ENCODE measurements at places on chromosomes 12 and 14.

DNA sequence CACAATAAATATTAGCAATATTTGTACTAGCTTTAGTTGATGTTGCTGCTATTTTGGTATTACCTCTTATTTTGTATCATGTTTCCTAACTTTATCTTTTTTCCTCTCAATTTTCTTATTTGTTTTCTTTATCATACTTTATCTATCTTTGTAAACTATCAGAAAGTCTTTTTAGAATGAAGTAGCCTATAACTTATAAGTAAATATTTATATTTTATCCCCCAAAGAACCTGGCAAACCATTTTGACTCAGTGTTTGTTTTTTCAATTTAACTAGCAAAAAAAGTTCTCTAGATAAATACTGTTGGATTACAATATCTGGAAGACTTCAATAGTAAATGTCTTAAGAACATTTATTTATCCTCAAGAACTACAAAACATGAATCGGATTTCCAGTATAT, 135.7 kb upstream of the PDZRN4 start:
- no peak for DNase-seq

- no peak for DNase-seq
These were observed 22.0 kb upstream of the WDR89 start for GRCh38 chr14:63663428-63664341.

- DNase-seq = no peak
These were observed 26.9 kb downstream of the HIP1R start for GRCh38 chr12:122862110-122862634.

DNA sequence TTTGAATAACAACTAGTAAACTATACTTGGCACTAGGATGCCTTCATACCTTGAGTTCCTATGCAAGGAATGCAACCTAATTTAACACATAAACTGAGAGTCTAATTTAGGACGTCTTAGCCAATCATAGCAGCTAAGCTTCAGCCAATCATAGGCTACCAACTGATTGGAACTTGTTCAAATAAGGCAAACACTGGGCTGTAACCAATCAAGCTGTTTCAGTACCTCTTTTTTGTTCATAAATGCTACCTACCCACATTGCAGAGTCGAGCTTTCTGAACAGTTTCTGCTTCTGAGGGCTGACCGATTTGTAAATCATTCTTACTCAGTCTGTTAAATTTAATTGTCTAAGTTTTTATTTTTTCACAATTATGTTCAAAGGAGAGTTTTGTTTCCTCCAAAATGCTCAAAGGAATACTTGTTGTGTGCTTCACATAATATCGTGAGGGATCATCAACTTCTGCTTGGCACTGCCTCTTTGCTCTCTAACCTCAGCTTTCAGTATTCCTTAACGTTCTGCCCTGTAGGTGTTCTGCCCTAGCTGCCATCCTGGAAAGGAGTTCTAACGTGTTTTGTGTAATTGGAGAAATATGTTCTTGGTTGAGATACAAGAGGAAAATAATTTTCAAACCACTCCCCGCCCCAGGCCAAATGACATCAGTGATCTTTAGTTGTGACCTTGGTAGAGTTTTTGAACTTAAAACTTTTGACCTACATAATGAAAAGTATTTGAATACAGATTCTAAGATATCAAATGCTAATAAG, 380.4 kb upstream of the MIS18BP1 start:
- DNase-seq = no peak

DNA sequence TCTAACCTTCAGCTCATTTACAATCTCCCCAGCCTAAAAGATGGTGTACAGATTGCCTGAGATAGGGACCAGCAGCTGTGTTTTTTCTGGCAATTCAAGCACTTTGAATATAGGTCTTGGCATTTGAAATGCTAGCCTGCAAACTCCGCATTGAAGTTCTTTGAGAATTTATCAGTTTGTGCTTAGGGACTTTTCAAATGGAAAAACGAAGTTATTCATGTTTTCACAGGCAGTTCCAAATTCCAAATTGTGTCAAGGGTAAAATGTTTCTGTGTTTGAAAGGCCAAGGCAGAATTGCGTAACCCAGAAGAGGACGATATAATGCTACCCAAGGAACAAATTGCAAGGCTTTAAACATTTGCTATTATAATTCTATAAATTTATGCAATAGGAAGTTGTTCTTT, 168.9 kb upstream of the RASSF8 start:
- no peak for DNase-seq

GRCh38 chr12:122949816-122950675, 16.2 kb downstream of the ABCB9 start:
- no peak for DNase-seq

- DNase-seq = no peak
These were observed 23.4 kb upstream of the SFSWAP start for GRCh38 chr12:131687346-131688125.

GRCh38 chr12:49588721-49589516, 16.5 kb downstream of the FAM186B start:
- no peak for DNase-seq

DNA sequence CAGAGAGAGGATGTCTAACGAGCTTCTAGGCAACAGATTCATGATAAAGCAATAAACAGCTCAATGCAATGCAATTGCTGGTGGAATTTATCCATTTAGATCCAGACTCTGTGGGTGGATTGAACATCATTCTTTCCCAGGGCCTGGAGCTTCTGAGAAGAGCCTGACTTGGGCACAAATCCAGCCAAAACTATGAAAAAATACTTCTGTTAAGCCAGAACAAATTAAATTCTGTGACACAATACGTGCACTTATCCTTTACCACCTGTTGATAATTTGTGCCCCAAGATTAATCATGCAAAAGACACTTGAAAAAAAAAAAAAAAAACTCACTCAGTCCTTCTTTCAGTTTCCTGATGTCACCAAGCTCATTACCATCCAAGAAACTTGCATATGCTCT, 446.0 kb upstream of the DCN start:
- DNase-seq = no peak

DNA sequence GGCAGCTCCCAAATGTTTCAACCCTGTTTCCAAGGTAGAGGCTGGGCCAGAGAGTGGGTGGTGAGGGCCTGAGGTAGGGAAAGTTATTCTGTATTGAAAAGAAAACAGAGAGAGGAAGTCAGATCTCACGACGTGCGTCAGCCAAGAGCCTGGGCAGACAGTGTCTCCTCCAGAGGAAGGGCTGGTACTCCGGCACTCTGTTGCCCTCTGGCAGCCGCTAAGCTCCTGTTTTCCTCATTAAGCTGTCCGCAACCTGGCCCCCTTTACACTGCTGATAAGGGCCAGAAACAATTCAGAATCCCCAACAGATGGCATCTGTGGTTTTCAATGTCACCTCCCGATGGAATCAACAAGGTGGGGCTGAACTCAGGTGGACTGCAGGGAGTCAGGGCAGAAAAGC, 26.0 kb upstream of the LTBP2 start:
- no peak for DNase-seq

- no peak for DNase-seq
These were observed 148.0 kb upstream of the G2E3 start for GRCh38 chr14:30410986-30411385.

- DNase-seq = no peak
These were observed 474 bp downstream of the KCNK10 start for GRCh38 chr14:88322504-88323085.

DNA sequence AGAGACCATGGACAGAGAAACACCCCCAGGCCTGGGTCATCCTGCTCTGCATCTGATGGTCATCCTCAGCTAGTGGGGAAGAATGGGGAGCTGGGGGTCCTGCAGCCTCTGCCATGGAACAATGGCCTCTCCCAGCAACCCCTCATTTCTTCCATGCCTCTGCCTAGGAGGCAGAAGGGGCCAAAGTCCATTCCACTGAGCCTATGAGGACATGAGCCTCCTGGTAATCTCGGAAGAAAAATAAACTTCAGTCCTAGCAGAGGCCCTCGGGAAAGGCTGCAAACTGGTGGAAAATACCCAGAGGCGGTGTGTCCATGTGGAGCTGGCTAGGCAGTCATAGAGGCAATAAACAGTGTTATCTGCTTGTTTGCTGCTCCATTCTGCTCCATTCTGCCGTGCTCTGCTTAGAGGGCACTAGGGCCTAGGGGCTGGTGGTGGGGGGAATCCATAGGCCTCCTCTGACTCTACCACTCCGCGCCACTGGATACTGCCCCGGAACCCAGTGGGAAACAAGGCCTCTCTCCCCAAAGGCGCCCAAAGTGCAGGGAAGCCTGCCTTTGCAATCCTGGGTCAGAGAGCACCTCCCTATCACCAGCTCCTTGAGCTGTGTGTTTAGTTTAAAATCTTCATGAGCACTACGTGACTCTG, 4.5 kb downstream of the PGF start:
- DNase-seq = no peak

DNA sequence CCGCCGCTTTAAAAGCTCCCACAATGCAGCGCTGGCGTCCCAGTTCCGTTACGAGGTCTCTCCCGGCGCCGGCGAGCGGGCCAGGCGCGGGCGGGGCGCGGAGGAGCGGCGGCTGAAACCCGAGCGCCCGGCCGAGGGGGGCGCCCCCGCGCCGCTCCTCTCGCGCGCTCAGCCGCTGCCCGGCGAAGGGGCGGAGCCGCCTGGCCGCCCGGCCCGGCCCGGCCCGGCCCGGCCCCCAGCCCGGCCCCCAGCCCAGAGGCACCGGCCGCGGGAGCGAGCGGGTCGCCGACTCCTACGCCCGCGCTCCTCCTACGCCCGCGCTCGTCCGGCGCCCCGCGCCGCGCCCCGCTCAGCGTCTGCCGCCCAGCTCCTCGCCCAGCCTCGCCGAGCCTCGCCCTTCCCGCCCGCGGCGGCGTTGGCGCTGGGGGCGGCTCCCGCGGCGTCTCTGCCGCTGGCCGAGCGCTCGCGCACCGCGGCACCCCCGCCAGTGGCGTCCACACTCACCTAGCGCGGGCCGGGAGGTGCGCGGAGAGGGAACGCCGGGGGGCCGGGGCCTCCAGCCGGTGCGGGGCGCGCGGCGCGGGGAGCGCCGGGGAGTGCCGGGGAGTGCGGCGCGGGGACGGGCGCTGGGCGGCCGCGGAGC, at the start of gene RASSF8:
TSS of gene RASSF8 (plus strand) at position 255 of the 643 bp plus-strand sequence. CDS start 96,662 bp downstream, outside the sequence.
- peak; percentile 57 for DNase-seq

- no peak for DNase-seq
These were observed 16.7 kb downstream of the TMEM19 start for GRCh38 chr12:71702590-71702989.

- DNase-seq = no peak
These were observed 239.8 kb downstream of the KTN1 start for GRCh38 chr14:55819610-55820304.

DNA sequence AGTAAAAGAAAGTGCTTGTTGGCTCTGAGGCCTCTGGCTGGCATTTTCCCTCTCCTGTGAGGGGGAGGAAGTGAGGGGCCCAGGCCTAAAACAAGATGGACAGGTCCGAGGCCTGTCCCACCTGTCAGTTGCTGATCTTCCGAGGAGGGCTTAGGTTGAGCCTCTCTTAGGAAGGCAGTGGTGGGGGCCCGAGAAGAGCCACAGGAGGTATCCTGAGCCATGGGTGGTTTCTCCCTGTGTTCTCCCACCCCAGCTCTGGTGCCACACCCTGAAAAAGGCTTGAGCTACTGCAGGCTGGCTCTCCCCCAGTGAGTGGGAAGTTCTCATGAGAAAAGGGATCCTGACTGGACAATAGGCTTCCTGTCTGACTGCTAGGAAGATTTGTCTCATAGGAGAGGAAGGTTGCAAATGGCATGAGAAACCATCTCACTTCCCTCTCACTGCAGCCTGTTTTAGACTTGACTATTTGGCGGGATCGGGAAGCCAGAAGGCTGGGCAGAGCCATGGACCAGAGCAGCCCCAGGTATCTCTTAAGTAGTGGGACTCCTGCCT, 72.1 kb upstream of the SRSF5 start:
- DNase-seq = no peak

DNA sequence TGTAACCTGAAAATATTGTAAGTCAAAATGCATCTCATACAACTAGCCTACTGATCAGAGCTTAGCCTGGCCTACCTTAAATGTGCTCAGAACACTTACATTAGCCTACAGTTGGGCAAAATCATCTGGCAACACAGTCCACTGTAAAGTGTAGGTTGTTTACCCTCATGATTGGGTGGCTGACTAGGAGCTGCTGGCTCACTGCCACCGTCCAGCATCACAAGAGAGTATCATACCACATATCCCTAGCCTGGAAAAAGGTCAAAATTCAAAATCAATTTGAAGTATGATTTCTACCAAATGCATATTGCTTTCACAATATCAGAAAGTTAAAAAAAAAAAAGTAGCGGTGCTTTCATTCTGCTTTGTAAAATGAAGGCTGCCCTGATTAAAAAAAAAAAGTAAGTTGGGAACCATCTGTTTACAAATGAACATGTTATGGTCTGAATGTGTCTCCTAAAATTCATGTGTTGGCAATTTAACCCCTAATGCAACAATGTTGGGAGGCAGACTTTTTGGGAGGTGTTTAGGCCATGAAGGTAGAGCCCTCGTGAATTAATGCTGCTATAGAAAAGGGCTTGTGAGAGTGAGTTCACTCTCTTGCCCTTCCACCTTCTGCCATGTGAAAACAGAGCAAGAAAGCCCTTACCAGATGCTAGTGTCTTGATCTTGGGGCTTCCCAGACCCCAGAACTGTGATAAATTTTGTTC, 211.8 kb downstream of the PPM1H start:
- DNase-seq = no peak

- no peak for DNase-seq
These were observed 1.0 kb upstream of the EML1 start for GRCh38 chr14:99792210-99792535.

DNA sequence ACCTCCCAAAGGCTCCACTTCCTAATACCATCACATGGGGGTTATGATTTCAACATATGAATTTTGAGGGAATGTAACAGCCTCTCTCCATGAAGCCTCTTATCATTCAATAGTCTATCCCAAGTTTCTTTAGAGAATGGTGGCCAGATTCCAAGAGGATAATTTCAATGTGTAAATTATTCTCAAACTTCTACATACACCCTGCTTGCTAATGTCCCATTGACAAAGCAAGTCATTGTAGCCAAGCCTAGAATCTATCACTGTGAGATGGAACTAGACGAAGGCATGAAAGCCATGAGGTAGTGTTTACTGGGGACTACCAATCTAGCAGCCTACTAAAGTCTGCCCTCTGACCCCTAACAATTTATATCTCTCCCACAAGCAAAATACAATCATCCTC, 3.8 kb downstream of the INHBC start:
- DNase-seq = no peak

GRCh38 chr12:122935318-122935717, 30.9 kb downstream of the ABCB9 start:
- no peak for DNase-seq

DNA sequence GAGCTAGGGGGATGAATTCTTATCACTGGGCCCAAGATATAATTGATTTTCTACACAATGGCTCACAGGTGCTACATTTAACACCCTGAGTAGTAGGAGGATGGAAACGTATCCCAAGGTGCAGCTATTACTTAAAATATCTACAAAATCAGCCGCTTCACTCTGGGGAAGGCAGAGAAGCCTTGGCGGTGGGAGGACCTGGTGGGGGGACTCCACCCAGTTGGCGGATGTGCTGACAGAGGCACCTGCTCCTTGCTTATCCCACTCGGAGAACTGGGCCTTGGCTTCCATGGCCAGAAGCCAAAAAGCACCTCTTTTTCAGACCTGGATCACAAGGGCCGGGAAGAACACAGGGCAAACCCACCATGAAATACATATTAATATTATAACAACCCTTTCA, 106.3 kb downstream of the OTX2 start:
- DNase-seq = peak; percentile 11

GRCh38 chr12:7751394-7751793, 4.2 kb upstream of the CLEC4C start:
- no peak for DNase-seq
